ENCODE measurements at places on chromosomes 16 and 17.

- no peak for DNase-seq
These were observed 211.3 kb downstream of the CA10 start for GRCh38 chr17:51947160-51947735.

DNA sequence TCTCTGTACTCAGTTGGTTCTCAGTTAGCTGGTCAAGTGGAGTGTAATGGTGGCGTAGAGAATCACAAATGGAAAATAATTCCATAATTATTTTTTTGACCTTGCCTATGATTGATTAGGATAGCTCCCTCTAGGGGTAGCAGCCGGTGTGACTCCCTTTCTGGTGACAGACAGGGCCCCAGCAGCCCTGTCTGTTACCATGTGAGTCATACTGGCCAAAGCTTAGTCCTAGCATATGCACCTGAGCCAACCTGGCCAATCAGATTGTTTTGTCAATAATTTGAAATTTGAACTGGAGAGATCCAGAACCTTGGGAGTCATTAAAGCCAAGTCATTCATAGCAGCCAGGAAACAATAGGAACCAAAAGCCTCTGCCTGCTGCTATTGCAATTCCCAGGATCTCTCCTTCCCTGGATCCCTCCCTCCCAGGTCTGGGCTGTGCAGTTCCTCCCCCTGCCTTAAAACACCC is 5.6 kb downstream of the PNPO start:
- no peak for DNase-seq

DNA sequence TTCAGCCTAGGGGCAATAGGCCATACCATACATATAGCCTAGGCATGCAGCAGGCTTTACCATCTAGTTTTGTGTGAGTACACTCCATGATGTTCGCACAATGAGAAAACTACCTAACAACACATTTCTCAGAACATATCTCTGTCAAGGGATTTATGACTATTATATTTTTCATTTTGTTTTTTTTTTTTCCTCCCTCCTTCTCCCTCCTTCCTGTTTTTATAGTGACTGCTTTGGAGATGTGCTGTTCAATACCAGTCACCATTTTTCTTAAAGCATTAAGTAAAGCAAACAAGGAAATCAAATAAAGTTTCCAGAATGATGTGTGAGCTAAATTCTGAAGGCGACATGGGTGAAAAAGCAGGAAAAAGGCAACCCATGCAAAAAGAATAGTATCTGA is 194.6 kb downstream of the STX8 start:
- no peak for DNase-seq

- DNase-seq = no peak
These were observed 4.6 kb downstream of the IFT20 start for GRCh38 chr17:28330671-28331070.

- DNase-seq = no peak
These were observed 3.3 kb downstream of the PMP22 start for GRCh38 chr17:15261802-15262290.

- no peak for DNase-seq
These were observed 8.5 kb upstream of the SOCS3 start for GRCh38 chr17:78368348-78368747.

DNA sequence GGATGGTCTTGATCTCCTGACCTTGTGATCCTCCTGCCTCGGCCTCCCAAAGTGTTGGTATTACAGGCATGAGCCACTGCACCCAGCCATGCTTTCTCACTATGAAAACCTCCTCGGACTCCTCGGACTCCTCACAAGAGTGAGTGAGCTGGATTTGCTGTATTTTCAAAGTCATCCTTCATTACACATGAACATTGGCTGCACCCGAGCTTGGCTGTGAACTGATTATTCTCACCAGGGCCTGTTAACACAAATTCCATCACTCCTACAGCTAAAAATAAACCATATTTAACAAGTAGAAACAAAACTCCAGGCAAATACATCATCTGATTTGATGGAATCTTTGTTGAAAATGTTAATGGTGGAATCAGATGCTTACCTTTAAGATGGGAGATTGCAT is 50.3 kb downstream of the PITPNC1 start:
- DNase-seq = no peak

DNA sequence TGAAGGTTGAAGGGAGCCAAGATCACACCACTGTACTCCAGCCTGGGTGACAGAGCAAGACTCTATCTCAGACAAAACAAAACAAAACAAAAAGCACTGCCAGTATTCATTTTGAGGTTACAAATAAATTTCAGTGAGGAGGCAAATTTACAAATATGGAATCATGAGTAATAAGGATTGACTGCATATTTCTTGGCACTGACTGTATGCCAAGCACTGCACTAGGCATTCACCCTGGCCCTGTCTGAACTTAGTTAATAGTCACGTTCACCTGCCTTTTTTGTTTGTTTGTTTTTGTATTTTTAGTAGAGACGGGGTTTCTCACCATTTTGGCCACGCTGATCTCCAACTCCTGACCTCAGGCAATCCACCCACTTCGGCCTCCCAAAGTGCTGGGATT is 5.1 kb downstream of the LDAF1 start:
- no peak for DNase-seq

DNA sequence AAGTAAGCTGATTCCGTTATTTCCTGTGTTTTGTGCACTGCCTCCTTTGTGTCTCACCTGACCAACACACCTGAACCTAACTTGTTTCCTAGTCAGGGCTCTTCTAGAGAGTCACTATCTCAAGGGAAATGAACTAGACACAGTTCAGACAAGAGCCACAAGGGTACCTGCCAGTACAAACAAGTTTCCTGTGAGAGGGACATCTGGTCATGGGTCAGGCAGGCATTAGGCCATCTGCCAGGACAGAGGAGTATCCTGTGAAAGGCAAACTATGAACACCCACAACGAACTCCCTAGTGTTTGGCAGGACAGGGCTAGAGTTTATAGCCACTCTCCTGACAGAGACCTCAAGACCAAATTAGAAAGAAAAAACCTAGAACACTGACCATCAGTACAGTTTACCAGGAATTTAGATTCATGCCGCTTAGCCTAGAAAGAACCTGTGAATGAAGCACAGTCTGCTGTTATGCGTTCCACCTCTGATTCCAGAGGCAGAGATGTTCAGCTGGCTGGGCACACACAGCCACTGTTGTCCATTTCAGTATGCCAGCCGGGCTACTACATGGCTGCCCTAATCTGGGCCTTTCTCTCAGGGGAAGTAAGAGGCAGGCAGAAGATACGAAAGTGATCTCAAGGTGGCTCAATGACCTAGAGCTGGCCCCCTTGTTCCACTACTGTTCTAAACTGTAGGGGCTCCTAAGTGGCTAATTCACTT is 20.7 kb upstream of the GLG1 start:
- DNase-seq = no peak

DNA sequence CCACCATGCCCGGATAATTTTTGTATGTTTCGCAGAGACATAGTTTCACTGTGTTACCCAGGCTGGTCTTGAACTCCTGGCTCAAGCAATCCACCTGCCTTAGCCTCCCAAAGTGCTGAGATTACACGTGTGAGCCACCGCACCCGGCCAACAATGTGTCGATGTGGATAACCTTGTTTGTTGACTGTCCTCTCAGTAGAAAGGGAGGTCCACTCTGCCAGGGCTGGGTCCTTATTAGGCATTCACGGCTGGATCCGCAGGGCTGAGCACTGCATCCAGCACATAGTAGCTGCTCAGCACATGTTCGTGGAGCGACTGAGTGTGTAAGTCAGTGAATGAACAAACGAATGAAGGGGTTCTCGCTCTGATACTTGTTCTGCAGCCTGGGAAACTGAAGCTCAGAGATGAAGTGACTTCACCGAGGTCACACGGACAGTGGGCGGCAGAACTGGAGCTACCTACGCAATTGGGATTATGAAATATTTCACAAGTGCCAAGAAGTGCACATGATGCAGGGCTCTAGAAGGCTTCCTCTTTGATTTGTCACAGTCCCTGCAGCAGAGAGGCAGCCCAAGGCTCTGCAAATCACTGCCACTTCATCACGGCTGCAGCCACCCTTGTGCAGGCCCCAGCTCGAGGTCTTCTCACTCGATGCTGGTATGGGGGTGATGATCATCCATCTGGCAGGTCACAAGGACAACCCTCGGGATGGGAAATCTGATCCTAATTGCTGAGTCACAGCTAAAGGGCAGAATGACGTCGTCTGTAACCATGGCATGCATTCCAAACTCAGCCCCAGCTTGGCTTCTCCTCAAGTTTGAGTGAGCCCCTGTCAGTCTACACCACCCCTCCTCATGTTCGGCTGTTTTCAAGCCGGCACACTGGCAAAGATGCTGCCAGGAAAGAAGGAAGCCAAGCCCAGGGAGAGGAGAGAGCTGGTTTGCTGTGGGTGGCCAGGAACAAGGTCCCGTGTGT is 28.0 kb upstream of the SNN start:
- DNase-seq = no peak

- DNase-seq = no peak
These were observed 6.1 kb downstream of the SSTR5 start for GRCh38 chr16:1078579-1079021.

DNA sequence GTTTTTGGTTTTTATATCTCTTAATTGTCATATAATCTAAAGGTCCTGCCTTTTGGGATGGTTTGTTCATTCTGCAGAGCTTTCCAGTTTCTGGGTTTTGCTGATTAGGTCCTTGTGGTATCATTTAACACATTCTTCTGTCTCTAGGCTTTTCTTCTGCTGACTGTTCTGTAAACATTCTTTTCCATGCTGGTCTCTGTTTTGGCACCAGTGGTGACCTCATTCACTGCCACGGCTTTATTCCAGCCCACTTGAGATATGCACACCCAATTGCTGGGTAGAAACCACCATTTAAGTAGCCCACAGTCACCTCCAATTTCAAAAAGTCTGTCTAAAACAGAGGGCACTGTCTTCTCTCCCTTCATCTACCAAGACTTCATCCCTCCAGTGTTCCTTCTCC is 31.1 kb upstream of the COX10 start:
- no peak for DNase-seq

DNA sequence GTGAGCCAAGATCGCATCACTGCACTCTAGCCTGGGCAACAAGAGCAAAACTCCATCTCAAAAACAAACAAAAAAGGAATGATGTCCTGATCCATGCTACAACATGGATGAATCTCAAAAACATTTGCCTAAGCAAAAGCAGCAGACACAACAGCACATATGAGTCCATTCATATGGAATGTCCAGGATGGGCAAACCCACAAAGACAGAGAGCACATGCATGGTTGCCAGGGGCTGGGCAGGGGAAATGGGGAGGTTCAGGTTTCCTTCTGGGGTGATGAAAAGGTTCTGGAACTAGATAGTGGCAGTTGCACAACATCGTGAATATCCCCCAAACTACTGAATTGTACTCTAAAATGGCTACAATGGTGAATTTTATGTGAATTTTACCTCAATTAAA is 35.3 kb upstream of the RAI1 start:
- DNase-seq = no peak

DNA sequence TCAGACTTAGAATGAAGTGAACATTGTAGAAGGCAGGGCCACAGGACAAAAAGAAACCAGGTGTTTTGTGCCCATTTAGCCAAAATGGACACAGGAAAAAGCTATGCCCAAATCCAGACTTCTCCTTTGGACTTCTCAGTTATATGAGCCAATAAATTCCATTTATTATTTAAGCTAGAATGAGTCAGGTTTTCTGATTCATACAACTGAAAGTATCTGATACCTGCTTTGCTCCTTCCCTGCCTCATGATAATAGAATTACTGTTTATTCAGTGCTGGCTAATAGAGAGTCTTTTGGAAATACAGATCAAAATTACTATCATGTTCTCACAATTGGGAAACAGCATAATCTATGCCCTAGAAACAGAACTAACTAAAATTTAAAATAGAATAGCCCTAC is 8.7 kb upstream of the CPD start:
- DNase-seq = no peak

DNA sequence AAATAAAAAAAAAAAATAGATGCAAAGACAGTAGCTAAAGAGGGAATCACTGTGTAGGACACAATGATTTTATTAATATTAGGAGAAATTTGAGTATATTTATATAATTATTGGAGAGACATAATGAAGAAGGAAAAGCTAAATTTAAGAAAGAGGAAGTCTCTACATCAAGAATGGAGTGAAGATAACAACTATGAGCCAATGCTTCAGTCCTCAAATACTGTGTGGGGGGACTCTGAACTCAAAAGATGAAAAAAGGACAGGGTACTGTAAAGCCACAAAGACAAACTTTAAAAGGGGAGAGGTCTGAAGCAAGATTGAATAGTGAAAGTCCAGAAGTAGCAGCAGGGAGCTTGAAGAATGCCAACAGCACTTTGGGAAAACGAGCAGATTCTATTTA is 44.7 kb downstream of the SKAP1 start:
- DNase-seq = no peak

- no peak for DNase-seq
These were observed 215.3 kb downstream of the C16orf95 start for GRCh38 chr16:87101903-87102302.

DNA sequence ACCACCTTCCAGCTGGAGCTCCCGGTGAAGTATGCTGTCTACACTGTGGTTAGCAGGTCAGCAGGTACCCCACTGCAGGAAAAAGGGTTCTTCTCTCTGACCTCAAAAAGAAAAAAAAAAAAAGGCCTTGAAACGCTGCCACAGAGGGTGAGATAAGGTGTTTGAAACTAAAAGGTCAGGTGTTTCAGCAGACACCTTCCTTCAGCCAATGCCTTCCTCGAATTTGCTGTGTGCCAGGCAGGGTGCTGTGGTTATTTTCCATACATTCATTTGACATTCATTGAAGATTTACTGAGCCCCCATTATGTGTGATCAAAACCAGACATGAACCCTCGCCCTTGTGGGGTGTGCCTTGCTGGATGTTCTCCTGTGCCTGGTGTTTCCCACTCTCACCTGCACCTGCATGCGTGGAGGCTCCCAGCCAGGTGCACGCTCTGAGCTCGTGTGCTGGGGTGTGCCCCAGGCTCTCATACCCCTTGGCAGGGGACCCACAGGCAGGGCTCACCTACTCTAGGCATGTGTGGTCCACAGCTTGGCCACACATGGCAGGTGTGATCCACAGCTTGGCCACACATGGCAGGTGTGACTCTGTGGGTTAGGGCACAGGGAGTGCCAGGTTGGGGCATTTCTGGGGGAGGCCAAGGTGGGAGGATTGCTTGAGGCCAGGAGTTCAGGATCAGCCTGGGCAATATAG is 15.8 kb upstream of the ITGAD start:
- no peak for DNase-seq

DNA sequence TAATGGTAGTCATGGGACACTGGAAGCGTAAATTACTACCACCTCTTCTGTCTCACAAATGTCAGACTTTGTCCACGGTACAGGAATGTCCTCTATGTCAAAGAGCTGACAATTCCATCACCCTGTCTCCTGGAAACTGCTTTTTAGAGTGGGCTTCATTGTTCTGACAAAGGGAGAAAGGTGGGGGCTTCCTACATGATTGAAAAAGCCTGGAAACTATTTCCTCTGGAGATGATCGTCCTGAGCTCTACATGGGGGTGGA is 53.1 kb downstream of the VAT1L start:
- DNase-seq = no peak

- no peak for DNase-seq
These were observed 70.4 kb downstream of the MMD start for GRCh38 chr17:55351226-55351625.

GRCh38 chr16:13270602-13271001 is 369.2 kb downstream of the SHISA9 start:
- DNase-seq = no peak
